GM18507 (cell line): ENCODE measurements at places on chromosomes 7 and 10.

- no peak for DNase-seq
These were observed 33.7 kb upstream of the TNRC18 start for GRCh38 chr7:5457245-5457735.

DNA sequence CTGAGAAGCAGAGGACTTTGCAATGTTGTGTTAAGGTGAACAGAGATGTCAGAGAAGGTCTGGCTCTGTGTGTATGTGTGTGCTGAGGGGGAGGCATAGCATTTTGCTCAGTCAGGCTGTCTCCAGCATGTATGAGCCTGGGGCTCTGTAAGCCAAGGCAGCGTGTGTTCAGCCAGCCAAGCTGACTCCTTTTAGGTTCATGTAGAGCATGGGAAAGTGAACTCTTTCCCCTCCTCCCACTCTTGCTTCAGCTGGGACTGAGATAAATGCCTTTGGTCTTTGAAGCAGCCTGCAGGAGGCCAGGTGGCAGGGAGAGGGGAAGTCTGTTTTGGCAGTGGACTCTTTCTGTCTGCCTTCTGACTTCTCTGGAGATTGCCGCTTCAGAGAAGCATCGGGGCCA lies 3.8 kb downstream of the SFXN2 start:
- DNase-seq: no peak

DNA sequence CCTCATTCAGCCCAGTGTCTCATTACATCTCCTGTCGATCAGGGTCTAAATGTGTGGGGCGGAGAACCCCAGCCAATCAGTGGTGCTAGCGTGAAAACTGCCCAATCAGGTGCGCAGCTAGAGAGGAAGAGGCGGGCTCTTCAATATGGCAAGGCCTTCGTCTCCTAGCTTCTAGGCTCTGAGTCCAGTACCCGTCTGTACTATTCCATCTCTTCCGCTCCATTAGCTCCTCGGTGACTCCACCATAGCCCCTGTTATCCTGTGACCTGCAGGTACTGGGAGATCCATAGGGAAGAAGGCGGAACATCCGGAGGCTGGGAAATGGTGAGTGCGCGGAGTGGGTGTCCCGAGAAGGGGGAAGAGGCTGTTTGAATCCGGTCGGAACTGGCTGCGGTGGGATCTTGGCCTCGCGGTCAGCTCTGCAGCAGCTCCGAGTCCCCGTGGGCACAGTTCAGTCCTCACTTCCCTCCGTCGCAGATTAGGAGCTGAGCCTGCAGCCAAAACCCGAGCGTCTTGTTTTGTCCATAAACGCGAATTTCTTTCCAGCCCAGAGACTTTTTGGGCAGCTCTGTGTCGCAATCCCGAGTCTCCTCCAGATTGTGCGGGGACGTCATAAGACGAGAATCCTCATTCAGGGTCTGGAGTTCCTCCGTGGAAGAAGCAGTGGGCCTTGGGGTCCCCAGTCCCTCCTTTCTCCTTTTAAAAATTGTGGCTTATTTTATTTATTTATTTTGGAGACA lies at the start of gene ZNF727:
Gene ZNF727 (plus strand): TSS at position 134 of the 740 bp plus-strand sequence. CDS start 188 bp downstream, at position 322.
- no peak for DNase-seq

DNA sequence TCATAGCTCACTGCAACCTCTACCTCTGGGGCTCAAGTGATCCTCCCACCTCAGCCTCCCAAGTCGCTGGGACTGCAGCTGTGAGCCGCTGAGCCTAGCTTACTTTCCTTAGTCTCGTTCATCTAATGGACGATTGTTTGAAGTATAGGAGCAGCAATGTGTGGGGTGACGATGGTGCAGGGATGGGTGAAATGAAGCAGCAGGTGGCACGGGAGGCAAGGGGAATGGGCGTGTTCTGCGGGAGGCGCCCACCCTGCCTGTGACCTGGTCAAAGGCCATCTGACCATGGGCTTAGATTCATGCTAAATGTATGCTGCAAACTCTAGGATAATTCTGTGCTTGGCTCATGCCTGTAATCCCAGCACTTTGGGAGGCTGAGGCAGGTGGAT lies 210.7 kb downstream of the MAD1L1 start:
- no peak for DNase-seq

GRCh38 chr10:22086730-22087401 lies 83.3 kb upstream of the DNAJC1 start:
- DNase-seq: no peak

DNA sequence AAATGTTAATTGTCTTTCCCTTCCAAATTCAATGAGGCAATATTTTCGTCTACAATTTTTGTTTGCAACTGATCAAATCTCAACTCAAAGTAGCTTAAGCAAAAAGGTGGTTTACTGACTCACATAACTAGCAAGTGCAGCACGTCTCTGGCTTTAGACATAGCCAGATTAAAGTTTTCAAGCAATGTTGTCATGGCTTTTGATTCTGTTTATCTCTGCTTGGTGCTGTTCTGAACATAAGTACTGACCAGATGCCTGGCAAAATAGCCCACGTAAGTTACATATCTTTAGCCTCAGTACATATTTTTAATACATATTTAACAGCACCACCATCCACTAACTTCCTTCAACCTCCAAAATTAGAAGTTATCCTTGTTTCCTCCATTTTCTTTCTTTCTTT lies 877.9 kb downstream of the KCNMA1 start:
- DNase-seq: no peak

GRCh38 chr7:128826916-128827247 lies 3.3 kb upstream of the FLNC start:
- DNase-seq: no peak

DNA sequence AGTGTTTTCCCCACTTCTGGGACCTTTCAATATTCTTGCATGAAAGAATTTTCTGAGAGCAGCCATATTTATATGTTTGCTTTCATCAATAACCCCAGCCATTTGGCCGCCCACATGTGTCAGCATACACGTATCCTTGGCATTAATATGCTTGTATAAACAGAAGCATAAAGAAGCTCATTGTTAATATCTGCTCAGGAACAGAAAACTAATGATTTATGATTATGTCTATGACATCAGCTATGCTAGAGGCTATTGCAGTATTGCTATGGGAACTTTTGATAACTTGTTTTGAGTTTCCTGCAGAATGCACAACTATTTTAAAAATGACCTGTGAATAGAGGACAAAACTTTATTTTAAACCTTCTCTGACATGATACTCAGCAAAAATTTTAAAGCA lies 300.9 kb upstream of the MTPN start:
- no peak for DNase-seq

- DNase-seq: no peak
These were observed 1.4 kb upstream of the NKX1-2 start for GRCh38 chr10:124451276-124451675.

DNA sequence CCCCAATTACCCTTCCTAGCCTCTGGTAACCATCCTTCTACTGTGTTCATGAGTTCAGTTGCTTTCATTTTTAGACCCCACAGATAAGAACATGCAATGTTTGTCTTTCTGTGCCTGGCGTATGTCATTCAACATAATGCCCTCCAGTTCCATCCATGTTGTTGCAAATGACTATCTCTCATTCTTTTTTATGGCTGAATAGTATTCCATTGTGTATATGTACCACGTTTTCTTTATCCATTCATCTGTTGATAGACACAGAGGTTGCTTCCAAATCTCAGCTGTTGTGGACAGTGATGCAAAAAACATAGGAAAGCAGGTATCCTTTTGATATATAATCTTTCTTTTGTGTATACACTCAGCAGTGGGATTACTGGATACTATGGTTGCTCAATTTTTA lies 51.2 kb downstream of the RAPGEF5 start:
- no peak for DNase-seq

GRCh38 chr7:36760856-36761762 lies 36.8 kb upstream of the AOAH start:
- no peak for DNase-seq

DNA sequence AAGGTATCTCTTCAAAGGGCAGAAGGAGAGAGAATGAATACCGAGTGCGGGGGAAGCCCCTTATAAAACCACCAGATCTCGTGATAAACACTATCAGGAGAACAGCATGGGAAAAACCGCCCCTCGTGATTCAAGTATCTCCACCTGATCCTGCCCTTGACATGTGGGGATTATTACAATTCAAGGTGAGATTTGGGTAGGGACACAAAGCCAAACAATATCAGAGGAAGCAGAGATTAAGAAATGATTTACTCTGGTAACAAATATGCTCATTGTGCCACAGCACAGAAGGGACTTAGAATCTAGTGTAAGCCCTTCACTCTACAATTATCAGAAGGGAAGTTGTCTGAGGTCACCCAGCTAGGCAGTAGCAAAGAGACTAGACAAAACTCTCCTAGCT lies 40.1 kb upstream of the ZNRF2 start:
- no peak for DNase-seq

DNA sequence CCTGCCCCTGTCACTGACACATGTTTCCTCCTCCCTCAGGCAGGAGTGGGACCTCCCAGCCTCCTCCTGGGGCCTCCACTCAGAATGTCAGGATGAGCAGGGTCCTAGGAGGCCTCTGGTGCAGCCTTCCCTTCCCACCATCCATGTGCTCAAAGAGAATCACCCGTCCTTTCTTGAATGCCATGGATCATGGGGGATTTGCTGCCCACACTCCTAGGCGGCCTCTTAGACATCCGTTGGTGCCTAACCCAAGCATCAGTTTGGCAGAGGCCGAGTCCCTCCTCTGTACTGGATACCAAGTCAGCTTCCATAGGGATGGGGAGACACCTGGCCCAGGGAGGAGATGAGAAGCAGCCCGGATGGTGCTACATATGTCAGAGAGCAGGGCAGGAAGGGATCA lies 7.0 kb downstream of the NOS3 start:
- DNase-seq: no peak

GRCh38 chr10:81414038-81414437 lies 461.0 kb upstream of the NRG3 start:
- no peak for DNase-seq

DNA sequence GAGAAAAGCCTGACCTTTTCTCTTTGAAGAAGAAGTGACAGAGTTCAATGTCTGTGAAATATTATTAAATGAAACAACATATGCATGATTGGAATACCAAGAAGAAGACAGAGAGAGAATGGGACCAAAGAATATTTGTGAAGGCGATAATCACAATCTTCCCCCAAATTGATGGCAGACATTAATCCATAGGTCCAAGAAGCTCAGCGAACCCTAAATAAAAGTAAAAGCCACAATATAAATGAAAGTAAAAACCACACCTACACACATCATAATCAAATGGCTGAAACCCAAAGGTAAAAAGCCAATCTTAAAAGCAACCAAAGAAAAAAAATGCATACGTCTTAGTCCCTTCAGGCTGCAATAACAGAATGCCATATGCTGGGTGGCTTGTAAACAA lies 84.0 kb downstream of the ODAD2 start:
- no peak for DNase-seq

GRCh38 chr10:98748298-98748697 lies 301.6 kb upstream of the HPS1 start:
- DNase-seq: no peak

- DNase-seq: no peak
These were observed 814.8 kb downstream of the TNS3 start for GRCh38 chr7:46767071-46767470.

DNA sequence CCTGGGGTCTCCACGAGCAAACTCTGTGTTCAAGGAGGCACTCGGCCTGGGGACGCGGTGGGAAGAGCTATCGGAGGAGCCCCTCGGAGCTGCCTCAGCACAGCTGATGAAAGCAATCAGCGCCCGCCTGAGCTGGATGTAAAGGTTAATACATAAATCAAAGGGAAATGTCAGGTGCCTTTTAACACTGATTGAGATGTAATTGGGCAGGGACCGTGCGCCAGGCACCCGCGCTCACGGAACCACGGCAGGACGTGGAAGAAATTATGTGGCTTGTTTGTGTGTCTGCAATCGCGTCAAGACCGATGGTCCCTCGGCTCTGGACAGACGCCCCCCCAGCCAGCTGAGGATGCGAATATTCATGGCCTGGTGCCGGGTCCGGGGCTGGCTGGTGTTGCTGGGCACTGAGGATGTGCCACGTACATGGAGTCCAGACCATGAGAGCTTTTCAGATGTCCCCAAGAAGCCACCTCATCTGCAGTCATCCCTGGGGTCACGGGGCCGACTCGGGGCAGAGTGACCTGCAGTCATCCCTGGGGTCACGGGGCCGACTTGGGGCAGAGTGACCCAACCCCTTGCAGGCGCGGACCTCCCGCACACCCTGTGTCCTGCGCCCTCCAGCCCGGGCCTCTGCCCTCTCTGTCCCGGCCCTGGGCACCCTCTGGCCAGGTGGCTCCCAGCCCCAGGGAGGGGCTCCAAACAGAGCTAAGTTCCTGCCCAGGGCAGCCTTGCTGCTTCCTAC lies 15.6 kb downstream of the FOXL3 start:
- no peak for DNase-seq

- no peak for DNase-seq
These were observed 421.7 kb upstream of the NUPR2 start for GRCh38 chr7:56537952-56538351.

GRCh38 chr7:876972-877311 lies 588 bp downstream of the GET4 start:
- no peak for DNase-seq
